NCI-H1092 (cell line): ENCODE measurements at places on chromosomes 5 and 9.

DNA sequence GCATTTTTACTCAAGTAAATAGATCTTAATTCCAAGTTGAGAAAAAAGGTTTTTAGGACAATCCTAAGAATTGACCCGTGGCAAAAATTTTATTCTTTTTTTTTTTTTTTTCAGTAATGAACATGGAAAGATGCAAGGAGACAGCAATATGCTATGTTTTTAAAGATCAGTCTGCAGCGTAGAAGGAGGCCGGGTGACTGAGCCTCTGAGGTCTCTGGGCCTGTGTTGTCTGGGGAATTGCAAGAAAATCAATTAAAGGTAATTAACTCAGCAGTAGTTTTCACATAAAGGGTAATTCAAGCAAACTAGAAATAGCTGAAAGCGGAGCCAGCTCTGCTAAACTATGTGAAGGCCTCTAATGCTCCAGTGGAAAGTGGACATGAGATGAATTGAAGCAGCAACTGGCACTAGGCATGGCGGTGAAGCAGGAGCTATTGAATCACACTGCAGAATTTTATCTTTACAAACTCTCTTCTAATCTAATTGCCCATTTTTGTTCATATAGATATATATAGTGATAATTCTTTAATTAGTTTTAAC lies 285.2 kb upstream of the ITGA1 start:
- DNase-seq = no peak

DNA sequence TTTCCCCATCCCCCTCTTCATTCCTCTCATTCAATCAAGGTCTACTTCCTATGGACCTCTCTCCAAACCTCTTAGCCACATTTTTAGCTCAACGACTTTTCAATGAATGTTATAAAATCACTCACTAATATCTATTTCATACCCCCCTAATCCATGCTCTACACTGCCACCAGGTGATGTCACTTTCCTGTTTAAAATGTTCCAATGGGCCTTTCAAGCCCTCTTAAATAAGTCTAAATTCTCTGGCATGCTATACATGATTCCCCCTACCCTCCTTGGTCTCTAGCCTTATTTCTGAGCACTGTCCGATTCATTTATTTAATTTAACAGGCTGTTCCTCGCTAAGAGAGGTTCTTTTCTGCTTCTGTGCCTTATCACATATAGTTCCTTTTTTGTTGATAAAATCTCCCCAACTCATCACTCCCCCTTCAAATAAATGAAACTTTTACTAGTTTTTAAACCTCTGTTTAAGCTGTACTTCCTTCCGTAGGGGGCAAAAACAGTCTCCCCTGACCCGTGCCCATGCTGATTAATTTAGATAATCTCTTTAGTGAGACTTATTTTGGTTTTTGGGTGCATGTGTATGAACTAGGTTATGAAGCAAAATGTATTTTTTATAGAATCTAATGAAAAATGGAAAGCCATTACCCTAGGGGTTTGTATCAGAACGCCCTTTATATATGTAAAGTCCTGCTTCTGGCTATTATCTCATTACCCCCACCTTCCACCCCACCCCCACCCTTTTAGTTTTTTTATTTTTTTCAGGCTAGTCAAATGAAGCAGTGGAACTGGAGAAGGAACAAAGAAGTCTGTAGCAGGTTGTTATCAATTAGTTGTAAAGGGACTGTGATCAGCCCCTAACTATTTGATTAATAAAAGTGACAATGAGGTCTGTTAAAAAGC lies 9.0 kb downstream of the ABHD17B start:
- no peak for DNase-seq

DNA sequence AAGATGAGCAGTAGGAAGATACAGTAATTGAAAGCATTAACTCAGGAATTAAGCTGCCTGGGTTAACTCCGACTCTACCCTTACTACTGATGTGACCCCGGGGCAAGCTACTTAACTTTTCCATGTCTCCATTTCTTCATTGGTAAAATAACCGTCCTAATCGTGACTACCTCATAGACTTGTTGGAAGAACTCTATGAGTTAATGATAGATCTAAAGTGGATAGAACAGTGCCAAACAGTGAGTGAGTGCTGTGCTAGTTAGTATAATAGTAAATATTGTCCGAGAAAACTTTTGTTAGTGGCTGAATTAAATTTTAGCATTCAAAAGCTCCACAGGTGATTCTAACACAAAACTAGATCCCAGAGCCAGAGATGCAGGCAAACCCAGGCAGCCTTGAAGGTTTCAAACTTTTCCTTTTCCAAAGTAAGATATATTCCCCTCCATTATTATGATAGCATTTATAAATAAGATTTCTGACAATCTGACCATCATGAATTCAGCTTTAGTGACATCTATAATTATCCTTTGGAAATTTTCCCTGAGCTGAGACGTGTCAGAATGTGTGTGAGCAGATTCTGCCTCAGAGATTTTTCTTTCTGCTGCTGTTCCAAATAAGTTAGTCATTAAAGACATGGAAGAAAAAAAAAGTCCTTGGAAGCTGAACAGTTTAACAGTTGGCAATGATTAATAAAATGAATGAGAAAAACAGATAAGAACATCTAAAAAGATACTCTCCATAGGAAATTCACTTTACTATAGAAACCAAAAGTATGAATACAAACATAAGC lies 369.5 kb downstream of the PRELID2 start:
- no peak for DNase-seq

DNA sequence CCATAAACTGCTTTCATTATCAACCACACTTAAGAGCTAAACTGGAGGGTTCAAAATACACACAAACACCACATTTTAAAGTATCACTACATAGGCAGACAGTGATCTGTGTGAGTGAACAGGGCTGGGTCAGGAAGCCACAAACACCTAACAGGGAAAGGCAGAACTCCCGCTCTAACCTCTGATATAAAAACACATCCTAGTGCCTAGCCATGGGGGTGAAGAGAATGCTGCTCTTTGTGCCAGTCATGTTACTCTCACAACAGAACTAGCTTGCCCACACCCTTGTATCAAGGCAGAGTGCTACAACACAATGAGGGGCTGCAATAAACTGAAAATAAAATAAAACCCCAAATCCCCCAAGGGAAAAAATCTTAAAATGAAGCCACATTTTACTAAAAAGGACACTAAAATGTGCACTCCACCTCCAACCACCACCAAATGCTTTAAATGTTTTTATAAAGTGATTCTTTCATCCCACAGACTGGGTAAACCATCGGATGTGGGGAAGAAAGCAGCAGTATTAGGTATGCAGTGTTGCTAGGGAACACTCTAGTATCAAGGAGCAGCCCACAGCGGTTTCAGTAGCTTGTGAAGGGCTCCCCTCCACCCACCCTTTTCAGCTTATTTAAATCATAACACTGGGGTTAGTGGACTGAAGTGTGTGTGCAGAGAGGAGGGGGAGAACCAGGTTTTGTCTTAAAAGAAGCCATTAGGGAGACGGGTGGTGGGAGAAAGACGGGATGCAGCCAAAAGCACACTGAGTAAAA lies 64.5 kb downstream of the TMEM161B start:
- DNase-seq = no peak

- no peak for DNase-seq
These were observed 547.3 kb upstream of the ZNF608 start for GRCh38 chr5:125293726-125294125.

- DNase-seq = no peak
These were observed 49.5 kb upstream of the TGFBR1 start for GRCh38 chr9:99055384-99055783.

GRCh38 chr9:137881591-137882505 lies 4.3 kb downstream of the CACNA1B start:
- DNase-seq = no peak

GRCh38 chr5:21711866-21712758 lies 1141.0 kb downstream of the CDH12 start:
- no peak for DNase-seq

GRCh38 chr9:123418052-123418430 lies 62.0 kb downstream of the CRB2 start:
- no peak for DNase-seq

DNA sequence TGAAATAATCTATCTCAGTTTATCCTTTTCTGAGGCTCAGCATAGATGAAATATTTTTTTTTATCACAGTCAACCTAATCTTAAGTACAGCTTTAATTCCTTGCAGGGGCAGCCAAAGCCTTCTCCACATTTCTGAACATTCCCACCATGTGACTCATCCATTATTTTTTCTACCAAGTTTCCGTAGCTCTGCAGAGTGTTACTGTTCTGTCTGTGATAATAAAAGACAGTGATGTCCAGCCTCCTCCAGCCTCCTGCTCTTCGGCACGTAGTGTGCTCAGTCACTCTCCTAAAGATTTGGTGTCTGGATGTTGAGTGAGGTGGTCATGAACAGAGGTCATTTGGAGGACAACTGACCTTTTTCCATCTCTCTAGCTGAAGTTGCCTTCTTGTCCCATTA lies 338.1 kb upstream of the ADAMTS16 start:
- DNase-seq = no peak

DNA sequence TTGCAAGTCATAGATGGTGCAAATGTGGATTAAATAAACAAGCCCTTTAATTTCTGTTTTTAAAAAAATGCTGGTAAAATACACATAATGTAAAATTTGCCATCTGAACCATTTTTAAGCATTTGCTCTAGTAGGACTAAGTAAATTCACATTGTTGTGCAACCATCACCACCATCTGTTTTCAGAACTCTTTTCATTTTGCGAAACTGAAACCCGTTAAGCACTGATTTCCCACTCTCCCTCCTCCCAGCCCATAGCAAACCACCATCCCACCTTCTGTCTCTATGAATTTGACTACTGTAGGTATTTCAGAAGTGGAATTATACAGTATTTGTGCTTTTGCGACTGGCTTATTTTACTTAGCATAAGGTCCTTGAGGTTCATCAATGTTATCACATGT lies 103.3 kb upstream of the CNTLN start:
- DNase-seq = no peak

DNA sequence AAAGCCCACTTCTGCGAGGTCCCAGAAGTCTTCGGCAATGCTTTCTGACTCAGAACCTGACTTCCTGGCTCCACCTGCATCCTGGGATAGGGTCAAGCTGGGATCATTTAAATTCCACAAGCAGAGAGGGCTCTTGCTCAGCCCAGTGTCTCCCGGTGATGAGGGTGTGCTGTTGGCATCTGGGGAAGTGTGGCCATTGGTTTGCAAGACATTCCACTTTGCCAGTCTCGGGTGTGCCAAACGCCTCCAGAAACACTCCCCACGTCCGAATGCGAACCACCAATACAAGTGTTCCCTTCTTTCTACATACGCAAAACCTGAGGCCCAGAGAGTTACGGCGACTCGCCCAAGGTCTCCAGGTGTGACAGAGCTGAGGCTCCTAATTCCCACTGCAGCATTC lies 43.1 kb upstream of the FCN2 start:
- DNase-seq = no peak

DNA sequence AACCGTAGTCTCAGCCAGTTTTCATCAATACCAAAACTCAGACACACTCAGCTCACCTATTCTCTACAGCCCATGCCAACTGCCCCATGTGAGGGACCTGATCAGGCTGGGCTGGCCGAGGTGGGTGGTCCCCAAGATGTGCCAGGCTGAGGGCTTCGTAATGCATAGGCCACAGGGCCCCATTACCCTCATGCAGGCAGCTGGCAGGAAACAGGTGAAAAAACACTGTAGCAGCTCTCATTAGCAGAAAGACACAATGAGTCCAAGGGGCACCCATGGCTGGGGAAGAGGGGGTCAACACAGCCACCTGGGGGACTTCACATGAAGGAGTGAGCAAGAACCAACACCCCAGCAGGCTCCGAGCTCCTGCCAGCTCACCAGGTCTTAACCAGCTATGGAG lies 8.2 kb downstream of the IPPK start:
- DNase-seq = peak; percentile 56

DNA sequence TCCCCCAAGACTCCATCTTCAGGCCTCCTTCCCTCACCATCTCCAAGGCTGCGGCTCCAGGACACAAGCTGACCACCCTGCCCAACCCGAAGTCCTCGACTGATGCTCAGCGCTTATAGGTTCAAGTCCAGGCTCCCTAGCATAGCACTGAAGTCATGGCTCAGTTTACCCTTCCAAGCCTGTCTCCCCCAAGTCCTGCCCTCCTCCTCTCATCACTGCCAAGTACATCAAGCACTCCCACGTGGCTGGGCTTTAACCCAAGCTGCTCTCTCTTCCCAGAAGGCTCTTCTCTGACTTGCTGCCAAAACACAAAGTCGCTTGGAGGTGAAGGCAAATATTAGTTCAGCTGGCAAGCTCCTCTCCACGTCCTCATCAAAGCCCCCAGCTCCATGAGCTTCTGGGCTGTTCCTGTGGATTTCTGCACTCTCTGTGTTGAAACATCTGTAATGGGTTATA lies 22.1 kb upstream of the MARCHF6 start:
- DNase-seq = peak; percentile 97

DNA sequence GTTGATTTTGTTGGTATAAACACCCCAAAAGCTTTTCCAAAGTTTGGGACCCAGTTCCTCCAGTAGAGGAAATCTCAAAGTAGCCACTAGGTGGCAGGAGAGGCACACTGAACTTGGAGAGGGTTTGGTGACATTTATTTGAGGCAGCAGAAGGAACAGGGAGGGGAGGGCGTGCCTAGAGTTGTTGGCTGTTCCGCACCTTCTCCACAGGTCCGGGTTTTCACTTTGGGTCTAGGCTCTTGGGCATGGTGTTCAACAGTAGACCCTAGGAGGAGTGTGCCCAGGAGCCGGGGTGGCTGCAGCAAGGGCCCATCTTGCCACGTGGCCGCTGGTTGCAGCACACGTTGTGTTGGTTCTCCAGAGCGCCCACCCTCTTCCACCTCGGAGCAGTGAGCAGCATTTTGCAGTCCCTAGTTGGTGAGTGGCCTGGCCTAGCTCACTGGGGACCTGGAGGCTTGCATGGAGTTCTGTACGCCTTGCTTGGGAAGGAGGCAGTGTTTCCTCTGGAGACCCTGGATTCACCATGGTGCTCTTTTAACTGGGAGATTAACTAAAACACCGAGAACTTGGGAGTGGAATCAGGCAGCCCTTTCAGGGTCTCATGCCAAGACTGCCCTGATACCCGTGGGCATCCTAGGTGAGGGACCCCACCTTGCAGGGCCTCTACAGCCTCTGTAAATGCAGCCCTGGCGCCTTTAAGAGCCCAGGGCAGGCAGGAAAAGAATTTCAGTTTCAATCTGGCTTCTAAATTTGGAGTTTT lies 28.2 kb downstream of the PTPA start:
- DNase-seq = peak; percentile 69

- no peak for DNase-seq
These were observed 387.0 kb downstream of the TLR4 start for GRCh38 chr9:118091226-118091625.

- no peak for DNase-seq
These were observed 137.7 kb upstream of the GRIA1 start for GRCh38 chr5:153352685-153353219.

DNA sequence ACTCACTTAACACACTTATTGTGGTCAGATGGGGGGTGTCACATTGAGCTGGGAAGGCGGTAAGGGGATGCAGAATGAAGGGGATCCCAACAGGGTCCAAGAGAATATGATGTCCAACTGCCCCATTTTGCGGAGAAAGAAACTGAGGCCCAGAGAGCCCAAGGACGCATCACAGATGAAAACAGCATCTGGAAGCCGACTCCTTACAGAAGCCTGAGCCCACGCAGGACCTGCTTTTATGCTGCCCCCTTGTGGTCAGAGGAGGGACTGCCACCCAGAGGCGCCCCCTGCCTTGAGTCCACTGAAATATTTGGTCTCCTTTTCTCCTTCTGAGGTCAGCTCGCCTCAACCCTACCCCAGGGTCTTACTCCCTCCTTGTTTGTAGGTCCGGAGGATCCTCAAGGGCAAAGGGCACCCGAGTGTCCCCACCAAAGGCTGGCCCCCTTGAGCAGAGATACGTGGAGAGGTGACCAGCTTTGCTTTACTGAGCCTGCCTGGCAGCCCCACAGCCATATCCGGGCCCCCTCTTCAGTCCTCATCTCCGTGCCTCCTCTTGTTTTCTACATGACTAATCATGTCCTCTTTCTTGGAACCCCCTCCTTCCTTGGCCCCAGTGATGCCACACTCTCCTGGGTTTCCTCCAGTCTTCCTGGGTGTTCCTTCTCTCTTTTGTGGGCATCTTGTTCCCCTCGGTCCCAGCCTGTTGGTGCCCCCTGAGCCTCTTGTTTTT lies 30.0 kb upstream of the TTLL11 start:
- DNase-seq = peak; percentile 53
